Left lung (tissue), 14 donors: ENCODE measurements at places on chromosomes 1 and 21. TPM values are rescaled to one million over a fixed set of nuclear protein-coding genes. Genes with fewer than 3 reads are reported as not detected.

GRCh38 chr21:24759348-24760075, 847.8 kb downstream of the MRPL39 start:
- DNase-seq: no peak
- H3K36me3 ChIP-seq: no peaks in the 10 kb centered on the region
- no peaks in the 10 kb centered on the region for H3K4me1 ChIP-seq
- no peak overlapping the region for H3K4me3 ChIP-seq
- H3K27ac ChIP-seq: no peak overlapping the region
- no peaks in the 10 kb centered on the region for H3K27me3 ChIP-seq

- H3K36me3 ChIP-seq: no peaks in the 10 kb centered on the region
- H3K4me1 ChIP-seq: no peaks in the 10 kb centered on the region
- H3K27me3 ChIP-seq: no peaks in the 10 kb centered on the region
- no peak for DNase-seq
- H3K27ac ChIP-seq: no peak overlapping the region
- no peak overlapping the region for H3K4me3 ChIP-seq
Observed at GRCh38 chr1:76285578-76286135, 211.1 kb downstream of the ST6GALNAC3 start.

TNFRSF14 gene
- total RNA-seq: 90.8 TPM

- no peak overlapping the region for H3K27ac ChIP-seq
- H3K4me3 ChIP-seq: no peak overlapping the region
Observed at GRCh38 chr1:231194843-231195516, 33.1 kb downstream of the TRIM67 start.

DNA sequence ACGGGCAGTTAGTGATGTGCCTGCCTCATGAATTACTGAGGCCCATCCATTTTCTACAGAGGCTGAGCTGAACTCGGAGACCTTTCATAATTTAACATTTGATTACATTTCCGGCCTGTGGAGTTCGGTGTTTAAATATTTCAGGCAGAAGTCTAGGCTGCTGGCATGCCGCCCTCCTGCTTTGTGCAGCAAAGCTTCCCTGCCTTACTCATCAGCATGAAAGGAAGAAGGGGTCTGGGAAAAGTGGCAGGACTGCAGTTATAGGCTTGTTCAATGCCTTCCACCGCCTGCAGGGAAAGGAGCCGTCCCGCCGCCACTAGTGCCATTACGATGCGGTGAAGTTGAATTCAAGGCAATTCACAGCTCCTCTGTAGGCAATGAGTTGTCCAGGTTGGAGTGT, 527.9 kb downstream of the NPHP4 start:
- peaks cover 5% of the 10 kb centered on the region for H3K27me3 ChIP-seq
- no peak overlapping the region for H3K4me3 ChIP-seq
- no peaks in the 10 kb centered on the region for H3K36me3 ChIP-seq

DNA sequence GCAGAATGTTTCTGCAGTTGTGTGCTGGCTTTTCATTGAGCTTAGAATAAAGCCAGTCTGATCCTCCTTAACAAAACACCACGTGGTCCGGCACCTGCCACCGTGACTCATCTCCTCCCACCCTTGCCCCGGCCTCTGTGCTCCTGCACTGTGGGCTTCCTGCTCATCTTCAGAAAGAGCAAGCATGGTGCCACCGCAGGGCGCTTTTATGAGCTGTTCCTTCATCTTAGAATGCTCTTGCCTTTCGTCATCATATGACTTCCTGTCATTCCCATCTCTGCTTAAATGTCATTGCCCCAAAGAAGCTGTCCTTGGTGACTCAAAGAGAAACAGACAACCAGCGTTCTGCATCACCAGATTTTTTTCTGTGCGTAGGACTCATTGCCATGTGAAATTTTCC, 117.8 kb downstream of the HHAT start:
- no peak overlapping the region for H3K4me3 ChIP-seq
- H3K36me3 ChIP-seq: no peaks in the 10 kb centered on the region
- no peak overlapping the region for H3K27ac ChIP-seq

GRCh38 chr1:61641578-61642336, 83.2 kb downstream of the TM2D1 start:
- H3K27ac ChIP-seq: peak overlapping the region; percentile 81
- no peaks in the 10 kb centered on the region for H3K27me3 ChIP-seq
- H3K4me1 ChIP-seq: no peaks in the 10 kb centered on the region

NHLH2 gene
- total RNA-seq: not detected

DNA sequence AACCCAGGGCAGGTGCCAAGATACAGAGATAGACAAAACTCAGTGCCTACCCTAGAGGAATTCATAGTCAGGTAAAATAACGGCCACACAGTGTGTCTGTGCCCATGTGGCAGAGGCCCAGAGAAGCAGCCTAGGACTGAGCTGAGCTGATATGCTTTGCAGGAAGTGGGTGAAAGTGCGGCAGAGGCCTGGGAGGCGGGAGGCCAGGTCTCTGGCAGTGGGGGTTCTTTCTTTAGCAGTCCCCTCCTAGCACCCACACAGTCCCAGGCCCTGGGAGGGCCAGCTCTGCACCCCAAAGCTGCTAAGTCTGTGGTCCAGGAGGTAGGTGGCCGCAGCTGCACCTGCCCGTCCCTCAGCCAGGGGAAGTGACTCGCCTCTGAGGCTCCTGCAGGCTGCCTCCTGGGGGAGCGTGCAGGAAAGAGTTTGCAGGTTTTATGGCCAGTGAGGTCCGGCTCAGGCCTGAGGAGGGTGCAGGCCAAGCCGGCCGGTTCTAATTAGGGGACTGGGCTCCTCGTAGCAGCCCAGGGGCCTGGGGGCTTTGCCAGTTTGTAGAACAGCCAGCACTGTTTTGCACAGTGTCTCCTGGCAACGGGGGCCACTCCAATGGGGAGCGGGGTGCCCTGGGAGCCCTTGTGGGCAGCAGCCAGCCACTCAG, 107.9 kb downstream of the SPSB1 start:
- H3K4me3 ChIP-seq: no peak overlapping the region
- no peak overlapping the region for H3K27ac ChIP-seq
- H3K4me1 ChIP-seq: peaks cover 6% of the 10 kb centered on the region
- no peaks in the 10 kb centered on the region for H3K36me3 ChIP-seq
- DNase-seq: no peak
- no peaks in the 10 kb centered on the region for H3K27me3 ChIP-seq

- no peak overlapping the region for H3K27ac ChIP-seq
- no peaks in the 10 kb centered on the region for H3K27me3 ChIP-seq
- DNase-seq: no peak
- H3K4me1 ChIP-seq: no peaks in the 10 kb centered on the region
- H3K4me3 ChIP-seq: no peak overlapping the region
Observed at GRCh38 chr1:22292011-22292788, 149.3 kb upstream of the WNT4 start.

DNA sequence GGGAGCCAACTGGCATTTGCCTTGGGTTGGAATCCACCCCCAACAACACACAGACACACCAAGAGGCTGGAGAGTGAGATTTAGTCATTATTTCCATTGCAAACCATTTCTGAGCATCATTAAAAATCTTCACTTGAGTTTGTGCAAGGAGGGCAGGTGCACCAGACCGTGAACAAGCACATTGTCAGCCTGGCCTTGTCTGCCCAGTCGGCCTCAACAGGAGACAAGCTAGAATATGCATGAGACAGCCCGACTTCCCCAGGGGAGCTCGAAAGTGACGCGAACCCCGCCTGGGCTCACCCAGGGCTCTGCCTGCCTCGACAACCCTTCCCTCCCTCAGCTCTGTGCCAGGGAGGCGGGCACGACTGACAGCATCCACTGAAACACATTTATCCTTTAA, 15.4 kb upstream of the GUCA2B start:
- no peaks in the 10 kb centered on the region for H3K36me3 ChIP-seq
- no peak for DNase-seq
- H3K27ac ChIP-seq: no peak overlapping the region
